ENCODE measurements at places on chromosomes 13 and 19. TPM values are rescaled to one million over a fixed set of nuclear protein-coding genes. Genes with fewer than 3 reads are reported as not detected.

GRCh38 chr13:107827840-107828549 lies 387.3 kb downstream of the LIG4 start:
- no peak for DNase-seq

The ATF5 gene
- 5.0 TPM for total RNA-seq

The CDK8 gene
- total RNA-seq, result 7.4 TPM

The ZNF208 gene
- not detected for total RNA-seq

GRCh38 chr13:32949820-32950219 lies 66.4 kb upstream of the KL start:
- no peak for DNase-seq

The CLDND2 gene
- total RNA-seq, result not detected

The COX7A1 gene
- total RNA-seq, result 12.9 TPM

- no peak for DNase-seq
Observed at GRCh38 chr13:92418818-92419412, 807.7 kb upstream of the GPC6 start.

The ZNF569 gene
- total RNA-seq, result 4.2 TPM

- DNase-seq, result no peak
Observed at GRCh38 chr19:12085074-12085818, 20.7 kb downstream of the ZNF844 start.

Data from lower leg skin (tissue), 4 donors.